ENCODE measurements at places on chromosomes 1 and 21.
A peak's percentile ranks its signal among the peaks of the same experiment; 100 is the strongest.

DNA sequence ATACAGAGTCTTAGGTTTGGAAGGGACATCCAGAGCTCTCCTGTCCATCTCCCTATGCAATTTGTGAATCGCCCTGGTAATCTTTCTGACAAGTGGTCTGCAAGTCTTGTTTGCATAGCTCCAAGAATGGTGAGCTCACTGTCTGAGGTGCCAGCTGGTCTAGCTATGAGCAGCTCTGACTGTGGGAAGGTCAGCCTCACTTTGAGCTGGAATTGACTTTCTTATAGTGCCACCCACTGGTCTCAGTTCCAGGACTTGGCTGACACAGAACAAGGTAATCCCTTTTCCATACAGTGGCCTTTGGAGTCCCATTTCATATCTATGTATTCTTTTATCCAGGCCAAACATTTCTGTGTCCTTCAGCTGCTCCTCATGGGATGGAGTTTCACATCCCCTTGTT lies 95.6 kb upstream of the C8B start:
- DNase-seq, result no peak

- DNase-seq, result no peak
Observed at GRCh38 chr1:65297706-65298105, 11.6 kb upstream of the DNAJC6 start.

GRCh38 chr1:218361298-218362065 lies 16.3 kb downstream of the TGFB2 start:
- no peak for DNase-seq

- no peak for DNase-seq
Observed at GRCh38 chr1:56553046-56553445, 26.3 kb downstream of the PLPP3 start.

DNA sequence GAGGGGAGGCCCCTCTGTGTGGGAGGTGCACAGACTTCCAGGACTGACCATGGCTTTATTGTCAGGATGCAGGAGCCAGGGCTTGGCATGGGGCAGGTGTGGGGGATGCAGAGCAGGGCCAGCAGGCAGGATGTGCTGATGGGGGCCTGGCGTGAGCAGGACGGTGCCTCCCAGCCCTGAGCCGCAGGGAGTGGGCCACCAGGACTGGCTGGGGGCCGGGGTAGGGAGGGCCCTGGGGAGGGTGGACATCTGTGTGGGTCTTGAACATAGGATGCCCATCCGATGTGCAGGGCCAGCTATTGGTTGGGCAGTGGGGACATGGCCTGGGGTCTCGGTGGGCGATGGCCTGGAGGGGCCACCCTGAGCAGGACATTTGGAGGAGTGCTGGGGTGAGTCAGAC lies 15.6 kb downstream of the PRMT2 start:
- no peak for DNase-seq

GRCh38 chr1:219792337-219793021 lies 135.9 kb downstream of the SLC30A10 start:
- no peak for DNase-seq

- no peak for DNase-seq
Observed at GRCh38 chr1:46053734-46054133, 78.7 kb downstream of the PIK3R3 start.

DNA sequence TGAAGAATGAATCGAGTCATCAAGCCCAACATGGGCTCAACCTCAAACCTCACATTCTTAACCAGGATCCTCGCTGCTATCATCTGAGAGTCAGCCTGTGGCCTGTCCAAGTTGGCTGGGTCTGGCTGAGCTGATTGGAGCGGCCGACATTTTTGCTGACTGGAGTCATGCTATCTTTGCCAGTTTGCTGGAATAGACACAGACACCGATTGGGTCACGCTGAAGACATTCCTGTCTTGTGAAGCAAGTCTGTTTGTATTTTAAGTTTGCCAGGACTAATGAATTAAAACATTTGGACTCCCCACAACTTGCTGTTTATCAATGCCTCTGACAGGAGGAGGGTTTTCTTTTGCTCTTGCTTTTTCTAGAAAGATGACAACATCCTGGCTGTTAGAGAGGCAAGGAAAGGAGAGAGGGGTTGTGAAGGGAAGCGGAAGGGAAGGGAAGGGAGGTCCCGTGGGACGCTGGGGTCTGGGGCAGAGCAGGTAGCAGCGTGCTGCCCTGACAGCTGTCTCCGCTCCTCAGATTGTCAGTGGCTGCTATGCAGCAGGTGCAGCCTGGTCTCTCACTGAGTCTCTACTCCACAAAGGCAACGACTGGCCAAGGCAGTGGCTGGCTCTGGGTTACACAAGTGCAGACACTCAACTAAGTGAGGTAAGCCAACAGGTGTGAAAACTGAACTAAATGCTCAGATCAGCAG lies at the start of gene MAP3K7CL:
Gene MAP3K7CL, plus strand, starts transcription at position 375 of the 700 bp plus-strand sequence. CDS start 2,701 bp downstream, outside the sequence.
- DNase-seq, result peak; percentile 28

DNA sequence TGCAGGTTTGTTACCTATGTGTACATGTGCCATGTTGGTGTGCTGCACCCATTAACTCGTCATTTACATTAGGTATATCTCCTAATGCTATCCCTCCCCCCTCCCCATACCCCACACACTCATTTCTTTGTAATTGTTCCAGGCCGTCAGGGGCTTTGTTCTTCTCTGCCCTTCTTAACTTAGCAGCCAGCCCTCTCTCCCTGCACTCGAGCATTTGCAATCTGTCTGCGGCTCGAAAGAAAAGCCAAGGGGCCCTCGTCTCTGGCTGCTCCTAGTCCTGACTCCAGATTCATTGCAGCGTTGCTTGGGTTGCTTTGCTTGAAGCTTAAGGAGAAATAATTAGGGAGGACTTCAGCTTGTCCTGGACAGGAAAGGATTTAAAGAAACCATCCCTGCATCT lies 85.7 kb downstream of the ATP1A1 start:
- no peak for DNase-seq

DNA sequence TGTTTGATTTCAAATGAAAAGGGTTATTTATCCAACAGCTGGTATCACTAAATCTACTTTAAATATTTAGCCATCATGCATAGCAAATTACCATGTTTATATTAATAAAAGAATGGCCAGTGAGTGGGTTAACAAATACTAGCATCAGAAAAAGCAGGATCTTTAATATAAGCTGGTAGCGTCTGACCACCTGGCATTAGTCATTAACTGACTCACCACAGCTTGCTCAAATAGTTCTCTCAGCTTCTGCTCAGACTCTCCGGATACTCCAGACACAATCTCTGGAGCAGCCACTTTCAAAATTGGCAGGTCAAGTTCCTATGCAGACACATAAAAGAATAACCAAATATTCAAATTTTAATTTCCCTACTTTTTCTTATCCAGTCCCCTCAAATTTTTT lies 29.6 kb downstream of the NVL start:
- DNase-seq, result no peak

DNA sequence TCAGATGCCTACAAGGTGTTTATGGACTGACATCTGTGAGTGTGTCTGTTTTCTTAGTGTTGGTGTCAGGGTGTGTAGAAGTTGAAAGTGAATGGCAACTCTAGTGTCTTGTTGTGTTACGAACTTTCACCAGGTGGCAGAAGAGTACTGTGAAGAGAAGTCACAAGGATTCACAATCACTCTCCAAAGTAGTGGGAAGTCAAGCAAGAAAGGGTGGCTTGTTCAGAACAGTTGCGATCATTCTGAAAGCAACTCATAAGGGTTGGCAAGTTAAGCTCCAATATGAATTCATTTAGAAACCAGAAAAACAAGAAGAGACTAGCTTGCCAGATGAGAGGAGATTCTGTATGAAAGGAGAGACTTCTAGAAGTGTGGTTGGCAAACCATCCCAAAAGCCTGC lies 86.1 kb downstream of the FASLG start:
- no peak for DNase-seq

Measured in ovary (tissue), 10 donors.